ENCODE measurements at places on chromosomes 12 and 14. TPM values are rescaled to one million over a fixed set of nuclear protein-coding genes. Genes with fewer than 3 reads are reported as not detected.
A peak's percentile ranks its signal among the peaks of the same experiment; 100 is the strongest.

DNA sequence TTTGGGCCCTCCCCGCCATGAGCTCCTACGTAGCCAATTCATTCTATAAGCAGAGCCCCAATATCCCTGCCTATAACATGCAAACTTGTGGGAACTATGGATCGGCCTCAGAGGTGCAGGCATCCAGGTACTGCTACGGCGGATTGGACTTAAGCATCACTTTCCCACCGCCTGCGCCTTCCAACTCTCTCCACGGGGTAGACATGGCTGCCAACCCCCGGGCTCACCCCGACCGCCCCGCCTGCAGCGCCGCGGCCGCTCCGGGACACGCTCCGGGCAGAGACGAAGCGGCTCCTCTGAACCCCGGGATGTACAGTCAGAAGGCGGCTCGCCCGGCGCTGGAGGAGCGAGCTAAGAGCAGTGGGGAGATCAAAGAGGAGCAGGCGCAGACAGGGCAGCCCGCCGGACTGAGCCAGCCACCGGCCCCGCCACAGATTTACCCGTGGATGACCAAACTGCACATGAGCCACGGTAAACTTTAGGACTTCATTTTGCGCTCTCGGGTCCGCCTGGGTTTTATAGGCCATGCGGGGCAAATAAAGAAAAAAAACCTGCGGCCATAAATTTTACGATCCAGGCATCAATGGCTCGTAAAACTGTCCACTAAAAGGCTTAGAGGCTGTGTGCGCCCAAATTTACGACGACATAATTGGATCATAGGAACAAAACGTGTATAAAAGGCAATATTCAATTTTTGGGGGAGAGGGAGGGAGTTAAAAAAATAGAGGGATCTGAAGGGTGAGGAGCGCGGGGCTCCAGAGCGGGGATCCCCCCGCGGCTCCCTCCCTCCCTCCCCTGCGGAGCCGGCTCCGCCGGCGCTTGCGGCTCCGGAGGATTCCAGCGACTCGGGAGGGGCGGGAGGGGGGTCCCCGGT is 493 bp downstream of the HOXC5 start:
- DNase-seq: no peak

GRCh38 chr14:92121207-92121669 is 268 bp downstream of the NDUFB1 start:
- DNase-seq: no peak

DNA sequence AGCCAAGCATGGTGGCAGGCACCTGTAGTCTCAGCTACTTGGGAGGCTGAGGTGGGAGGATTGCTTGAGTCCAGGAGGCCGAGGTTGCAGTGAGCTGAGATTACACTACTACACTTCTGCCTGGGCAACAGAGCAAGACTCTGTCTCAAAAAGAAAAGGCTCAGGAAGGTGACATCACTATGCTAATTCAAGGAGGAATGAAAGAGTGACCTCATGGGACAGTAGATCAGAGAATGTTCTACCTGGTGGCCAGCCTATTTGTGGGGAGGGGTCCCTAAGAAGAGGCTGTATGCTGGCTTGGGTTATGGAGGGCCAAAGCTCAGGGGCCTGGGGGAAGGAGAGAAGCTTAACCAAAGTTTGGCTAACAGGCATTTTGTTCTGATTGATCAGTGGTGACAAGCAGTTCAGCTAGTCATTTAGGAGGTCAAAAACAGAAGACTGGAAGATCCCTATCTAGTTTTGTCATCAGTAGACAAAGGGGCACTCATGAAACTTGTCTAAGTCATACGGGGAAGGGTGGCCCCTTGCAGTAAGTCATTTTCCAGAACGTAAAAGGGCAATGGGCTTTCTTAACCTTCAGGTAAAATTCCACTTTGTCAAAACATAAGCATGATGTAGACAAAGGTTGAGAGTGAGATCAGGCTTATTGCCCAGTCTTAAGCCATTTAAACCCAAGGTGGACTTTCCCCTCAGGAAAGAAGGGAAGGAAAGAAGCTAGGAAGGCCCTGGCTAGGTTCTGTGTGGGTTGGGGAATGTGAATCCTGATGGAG is 60.8 kb upstream of the EEA1 start:
- no peak for DNase-seq

DNA sequence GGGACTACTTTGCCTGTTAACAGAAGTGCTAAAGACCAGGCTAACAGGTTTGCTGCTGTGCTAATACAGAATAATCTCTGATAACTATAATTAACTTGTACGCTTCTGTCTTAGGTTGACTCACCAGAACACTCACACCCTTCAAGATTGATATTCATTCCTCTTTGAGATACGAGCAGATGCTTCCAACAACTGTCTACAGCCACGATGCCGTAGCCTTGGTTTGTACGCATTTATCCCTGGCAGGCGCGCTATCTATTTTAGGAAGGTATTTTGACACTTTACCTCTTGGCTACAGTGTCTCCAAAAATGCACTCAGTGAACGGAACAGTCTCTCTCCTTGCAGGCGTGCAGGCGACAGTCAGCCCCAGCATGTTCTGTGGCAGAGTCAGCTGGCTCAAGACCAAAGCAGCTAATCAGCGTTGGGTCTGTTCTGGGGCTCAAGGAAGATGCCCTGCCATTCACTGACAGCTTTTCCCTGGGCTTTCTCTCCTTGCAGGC is 146.4 kb upstream of the PRICKLE1 start:
- DNase-seq: no peak

DNA sequence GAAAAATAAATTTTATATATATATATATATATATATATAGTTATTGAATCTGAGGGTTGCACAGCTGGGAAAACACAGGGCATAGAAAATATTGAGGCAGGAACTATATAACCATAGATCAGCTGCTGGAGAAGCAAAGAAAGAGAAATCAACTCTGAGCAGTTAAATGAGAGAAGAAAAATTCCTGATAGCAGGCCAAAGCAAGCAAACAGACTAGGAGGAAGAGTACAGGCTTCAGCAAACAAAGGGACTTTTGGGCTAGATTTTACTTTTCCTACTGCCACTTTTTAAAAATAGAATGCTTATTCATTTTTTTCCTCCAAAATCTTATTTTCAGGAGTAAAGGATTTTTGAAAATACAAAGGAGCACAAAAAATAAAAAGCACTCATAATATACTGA is 216.0 kb upstream of the PRKD1 start:
- DNase-seq: no peak

- DNase-seq: peak; percentile 17
Measured at GRCh38 chr12:3122841-3123678, 45.9 kb downstream of the TSPAN9 start.

- DNase-seq: no peak
Measured at GRCh38 chr14:71731096-71731495, 201.1 kb upstream of the RGS6 start.

DNA sequence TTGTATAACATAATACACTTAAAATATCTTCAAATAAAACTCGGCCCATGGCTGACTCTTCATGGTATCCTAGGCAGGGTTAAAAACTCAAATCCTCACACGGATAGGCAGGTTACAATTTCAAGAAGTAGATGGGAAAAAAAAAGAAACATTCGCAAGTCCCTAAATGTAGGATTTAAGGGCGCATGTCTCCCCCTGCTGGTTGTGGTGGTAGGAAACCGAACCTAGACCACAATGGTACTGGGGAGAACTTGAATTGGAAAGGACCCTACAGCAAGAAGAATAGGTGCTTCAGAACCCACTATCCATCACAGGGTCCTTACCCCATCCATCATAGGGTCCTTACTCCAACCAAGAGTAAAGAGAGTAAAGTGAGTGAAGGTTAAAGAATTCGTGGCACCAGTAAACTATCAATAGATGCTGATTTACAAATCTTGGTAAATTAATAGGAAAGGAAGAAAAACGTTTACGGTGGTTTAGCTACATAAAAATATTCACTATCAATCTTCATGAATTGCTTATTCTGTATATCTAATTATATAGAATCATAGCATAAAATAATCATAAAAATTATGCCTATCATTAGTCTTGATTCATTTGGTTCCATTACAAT is 3.3 kb upstream of the CIPC start:
- DNase-seq: peak; percentile 84

DNA sequence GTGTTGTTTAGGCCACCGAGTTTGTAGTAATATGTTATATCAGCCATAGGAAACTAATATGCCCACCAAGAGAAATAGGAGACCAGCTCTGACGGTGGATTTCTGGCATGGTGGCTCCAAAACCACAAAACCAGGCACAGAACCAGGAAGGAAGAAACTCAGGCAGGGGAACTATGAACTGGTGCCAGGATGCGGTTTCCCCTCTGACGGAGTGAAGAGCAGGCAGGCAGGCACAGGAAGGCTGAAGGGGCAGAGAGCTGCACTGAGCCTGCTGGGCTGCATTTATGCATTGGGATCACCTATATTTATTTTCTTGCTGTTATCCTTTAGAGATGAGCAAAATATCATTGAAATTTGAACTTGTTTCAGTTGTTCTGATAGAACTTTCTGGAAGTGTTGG is 479.4 kb downstream of the VRK1 start:
- DNase-seq: peak; percentile 76

GRCh38 chr12:113006641-113007040 is 28.3 kb downstream of the OAS2 start:
- DNase-seq: no peak

DNA sequence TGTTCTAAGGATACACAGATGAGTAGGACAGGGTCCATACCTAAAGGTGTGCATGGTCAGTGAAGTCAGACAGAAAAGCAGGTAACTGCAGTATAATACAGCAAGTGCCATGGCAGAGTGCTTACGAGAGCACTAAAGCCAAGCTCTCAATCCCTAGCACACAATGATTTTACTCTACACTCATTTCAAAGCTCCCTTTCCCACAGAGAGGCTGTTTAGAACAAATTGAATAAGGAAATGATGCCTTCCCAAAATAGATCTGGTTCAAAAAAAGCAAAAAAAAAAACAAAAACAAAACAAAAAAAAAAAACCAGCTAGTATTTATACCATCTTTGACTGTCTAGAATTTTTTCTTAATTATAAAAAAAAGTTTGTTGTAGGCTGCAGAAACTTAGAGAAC is 74.1 kb downstream of the HECTD4 start:
- DNase-seq: no peak

GRCh38 chr12:62604871-62605270 is 138.2 kb downstream of the MON2 start:
- DNase-seq: no peak

DNA sequence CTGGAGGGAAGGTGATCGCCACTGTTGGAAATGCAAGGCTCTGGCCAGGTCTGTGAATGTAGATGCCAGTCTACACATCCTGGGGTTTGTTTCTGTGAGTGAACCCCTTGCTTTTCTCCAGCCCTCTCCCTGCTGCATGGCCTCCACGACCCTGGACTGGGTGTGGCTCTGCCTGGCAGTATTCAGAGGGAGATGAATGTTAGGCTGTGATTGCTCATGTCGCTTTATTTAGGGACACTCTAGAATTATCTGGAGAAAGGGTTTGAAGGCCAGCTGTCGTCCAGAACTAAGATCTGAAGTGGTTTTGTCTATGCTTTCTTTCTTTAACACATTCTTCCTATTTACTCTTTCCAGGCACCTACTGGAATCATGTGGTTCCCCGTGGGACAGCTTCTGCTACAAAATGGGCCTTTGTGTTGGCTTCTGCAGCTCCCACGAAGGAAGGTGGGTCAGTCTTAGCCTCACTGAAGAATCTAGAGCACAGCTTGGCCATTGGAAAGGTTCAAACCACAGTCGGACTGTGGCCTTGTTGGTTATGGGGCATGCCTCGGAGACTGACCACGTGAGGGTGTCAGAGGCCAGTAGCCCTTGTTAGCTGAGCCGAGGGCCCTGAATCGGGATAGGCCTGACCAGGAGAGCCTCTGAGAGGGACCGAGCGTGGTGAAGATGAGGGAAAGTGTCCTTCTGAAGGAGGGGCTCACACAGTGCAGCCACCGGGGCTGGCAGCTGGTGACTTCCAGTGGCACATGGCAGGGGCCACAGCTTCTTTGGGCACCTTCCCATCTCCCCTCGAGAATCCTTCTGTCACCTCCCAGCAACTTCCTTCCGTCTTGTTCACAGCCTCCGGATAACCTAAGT is 59.1 kb downstream of the ANKRD9 start:
- no peak for DNase-seq

DNA sequence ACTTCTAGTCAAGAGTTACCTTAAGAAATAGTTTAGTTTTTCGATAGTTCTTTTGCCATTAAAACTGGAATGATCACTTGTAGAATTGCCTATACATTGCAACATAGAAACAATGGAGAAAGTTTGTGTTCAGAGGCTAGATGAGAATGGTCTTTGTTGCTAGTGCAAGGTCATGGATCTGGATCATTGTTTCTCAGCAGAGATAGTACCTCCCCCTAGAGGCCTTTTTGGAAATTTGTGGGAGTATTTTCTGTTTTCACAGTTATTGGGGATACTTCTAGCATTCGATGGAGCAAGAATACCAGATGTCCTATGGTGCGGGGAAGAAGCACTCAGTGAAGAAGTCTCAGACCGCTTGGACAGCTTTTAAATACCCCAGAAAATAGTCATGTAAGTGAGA is 138.8 kb upstream of the HMGA2 start:
- no peak for DNase-seq

DNA sequence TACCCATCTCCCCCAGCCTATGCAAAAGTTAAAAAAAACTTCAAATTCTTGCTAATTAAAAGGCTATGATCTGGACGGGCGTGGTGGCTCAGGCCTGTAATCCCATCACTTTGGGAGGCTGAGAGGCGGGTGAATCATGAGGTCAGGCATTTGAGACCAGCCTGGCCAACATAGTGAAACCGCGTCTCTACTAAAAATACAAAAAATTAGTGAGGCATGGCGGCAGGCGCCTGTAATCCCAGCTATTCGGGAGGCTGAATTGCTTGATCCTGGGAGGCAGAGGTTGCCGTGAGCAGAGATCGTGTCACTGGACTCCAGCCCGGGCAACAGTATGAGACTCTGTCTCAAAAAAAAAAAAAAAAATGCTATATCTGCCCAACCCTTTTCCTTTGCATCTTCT is 925.4 kb downstream of the GALC start:
- DNase-seq: no peak

DNA sequence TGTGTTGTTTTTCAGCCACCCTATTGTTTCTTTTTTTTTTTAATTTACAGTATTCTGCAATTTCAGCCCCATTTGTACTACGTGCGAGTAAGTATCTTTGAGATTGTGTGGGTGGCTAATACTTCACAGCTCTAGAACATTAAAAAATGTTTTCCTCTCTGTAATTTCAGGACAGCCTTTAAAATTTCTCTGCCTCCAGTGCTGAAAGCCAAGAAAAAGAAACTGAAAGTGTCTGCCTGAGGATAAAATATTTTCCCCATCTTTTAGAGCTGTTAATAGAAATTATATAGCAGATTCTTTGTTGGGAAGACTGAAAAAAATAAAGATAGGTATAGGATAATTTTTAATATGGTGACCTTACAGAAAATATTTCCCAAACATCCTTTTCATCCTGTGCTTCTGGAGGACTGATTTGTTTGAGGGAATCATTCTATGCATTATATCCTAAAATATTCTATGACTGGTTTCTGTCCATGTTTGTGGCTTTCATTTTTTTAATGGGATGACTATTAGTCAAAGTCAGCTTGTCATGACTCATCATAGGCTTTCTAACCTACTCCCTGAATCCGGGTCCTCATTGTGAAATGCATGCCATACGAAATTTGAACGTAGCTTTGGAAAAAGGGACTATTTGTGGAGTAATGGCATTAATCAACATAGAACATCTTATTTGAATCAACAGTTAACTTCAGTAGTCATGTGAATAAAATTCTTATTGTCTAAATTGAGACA is 10.8 kb upstream of the TCTN2 start:
- no peak for DNase-seq

The HELB gene
- 7.3 TPM for total RNA-seq

The VCPKMT gene
- total RNA-seq: 5.9 TPM

The KRT3 gene
- total RNA-seq: not detected

The RAD51B gene
- 22.4 TPM for total RNA-seq

The OAS2 gene
- total RNA-seq: 34.7 TPM

The CARMIL3 gene
- total RNA-seq: 1.3 TPM

The HCAR3 gene
- under 0.01 TPM for total RNA-seq

The TPPP2 gene
- total RNA-seq: not detected

Data from hematopoietic multipotent progenitor cell (in vitro differentiated cells).